ENCODE measurements at places on chromosomes 7 and 10.

DNA sequence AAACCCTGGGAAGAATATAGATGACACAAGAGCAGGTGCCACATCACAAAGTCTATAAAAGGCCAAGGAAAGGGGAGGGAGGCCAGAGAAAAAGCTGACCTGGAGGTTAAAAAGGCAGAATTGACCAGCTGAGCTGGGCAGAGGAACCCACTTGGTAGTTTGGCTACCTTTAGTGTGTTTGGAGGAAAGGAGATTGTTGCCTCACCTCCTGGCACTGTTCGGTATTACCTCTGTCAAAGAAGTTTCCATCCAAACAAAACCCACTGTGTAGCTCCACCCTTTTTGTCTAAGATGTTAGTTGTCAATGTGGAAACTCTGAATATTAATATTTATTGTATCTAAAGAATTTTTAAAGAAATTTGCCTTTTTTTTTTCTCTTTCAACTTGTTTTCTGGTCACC lies 23.4 kb downstream of the ENTPD7 start:
- no peak for DNase-seq

- DNase-seq = no peak
These were observed 318.2 kb upstream of the CELF2 start for GRCh38 chr10:10699427-10699826.

DNA sequence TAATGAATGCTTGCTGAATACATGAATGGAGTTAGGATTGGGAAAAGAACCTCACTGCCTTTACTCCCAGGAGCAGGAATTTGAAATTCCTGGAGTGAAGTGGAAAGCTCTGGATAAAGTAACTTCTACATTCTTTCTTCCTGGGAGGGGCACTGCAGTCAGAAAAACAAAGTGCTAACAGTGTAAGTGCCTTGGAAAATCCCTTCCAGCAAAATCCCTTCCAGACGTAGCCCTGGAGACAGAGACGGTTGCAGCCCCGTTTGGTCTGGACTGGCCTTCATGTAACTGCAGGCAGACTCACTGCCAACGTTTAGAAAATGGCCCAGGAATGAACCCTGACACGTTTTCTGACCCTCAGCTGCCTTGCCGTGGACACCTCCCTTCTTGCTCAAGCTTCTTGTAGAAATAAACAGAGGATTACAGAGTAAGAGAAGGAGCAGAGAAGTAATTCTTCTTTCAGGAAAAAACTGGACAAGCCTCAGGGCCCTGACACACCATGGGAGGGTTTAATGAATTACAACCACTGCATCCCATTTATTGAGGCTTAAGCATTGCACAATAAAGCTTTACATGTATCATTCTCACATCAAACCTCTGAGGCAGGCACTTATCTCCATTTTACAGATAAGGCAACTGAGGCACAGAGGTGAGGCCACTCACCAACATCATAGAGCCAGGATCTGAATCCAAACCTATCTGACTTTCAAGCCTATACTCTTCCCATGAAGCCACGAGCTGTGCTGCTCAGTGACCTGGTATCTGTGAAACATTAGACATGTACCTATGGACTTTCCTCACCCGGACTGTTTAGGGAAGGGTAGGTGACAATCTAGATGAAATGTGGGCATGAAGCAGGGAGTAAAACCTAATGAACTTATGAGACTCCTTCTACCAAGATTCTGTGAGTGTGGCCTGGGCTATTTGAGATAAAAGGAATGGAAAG lies 7.8 kb downstream of the ITPRIP start:
- no peak for DNase-seq

GRCh38 chr10:76086761-76087639 lies 655.6 kb downstream of the LRMDA start:
- DNase-seq = no peak

DNA sequence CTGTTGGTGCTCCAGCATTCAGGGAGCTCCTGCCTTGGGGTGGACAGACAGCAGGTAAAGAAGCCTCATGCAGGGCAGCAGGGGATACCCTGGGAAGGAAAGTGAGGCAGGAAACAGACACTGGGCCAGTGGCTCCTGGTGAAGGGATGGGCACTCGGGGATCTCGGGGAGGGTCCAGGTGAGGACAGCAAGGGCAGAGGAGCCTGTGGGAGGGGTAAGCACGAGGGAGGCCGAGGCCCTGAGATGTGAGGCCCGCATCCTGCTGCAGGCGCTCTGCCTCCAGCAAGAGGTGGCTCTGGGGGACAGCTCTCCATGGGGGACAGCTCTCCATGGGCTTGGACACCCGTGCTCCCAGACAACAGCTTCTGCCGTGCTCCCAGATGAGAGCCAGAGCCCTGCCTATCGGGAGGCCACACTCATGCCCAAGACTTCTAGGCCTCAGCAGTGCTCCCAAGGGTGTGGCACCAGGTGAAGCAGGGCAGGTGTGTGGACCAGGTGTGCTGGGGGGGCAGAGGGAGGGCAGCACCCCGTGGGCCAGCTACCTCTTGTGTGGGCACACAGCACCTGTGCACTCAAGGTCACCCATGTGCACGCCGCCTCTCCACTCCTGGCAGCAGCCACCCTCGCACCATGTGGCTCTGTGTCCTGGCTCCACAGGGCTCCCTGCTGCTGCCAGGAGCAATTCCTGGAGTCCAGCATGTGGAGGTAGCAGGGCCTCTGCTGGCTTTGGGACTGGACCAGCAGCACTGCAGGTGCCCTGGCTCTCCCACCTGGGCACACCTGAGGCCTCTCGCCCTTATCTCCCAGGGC lies 93.6 kb upstream of the INSIG1 start:
- DNase-seq = no peak

DNA sequence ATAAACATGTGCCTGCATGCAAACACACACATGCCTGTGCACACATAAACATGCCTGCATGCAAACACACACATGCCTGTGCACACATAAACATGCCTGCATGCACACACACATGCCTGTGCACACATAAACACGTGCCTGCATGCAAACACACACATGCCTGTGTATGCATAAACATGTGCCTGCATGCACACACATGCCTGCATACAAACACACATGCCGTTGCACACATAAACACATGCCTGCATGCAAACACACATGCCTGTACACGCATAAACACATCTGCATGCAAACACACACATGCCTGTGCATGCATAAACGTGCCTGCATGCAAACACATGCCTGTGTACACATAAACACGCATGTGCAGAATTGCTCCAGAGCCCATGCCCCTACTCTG lies 22.4 kb downstream of the NKX6-2 start:
- DNase-seq = no peak

- no peak for DNase-seq
These were observed 1496.3 kb downstream of the REEP3 start for GRCh38 chr10:65017523-65017922.

DNA sequence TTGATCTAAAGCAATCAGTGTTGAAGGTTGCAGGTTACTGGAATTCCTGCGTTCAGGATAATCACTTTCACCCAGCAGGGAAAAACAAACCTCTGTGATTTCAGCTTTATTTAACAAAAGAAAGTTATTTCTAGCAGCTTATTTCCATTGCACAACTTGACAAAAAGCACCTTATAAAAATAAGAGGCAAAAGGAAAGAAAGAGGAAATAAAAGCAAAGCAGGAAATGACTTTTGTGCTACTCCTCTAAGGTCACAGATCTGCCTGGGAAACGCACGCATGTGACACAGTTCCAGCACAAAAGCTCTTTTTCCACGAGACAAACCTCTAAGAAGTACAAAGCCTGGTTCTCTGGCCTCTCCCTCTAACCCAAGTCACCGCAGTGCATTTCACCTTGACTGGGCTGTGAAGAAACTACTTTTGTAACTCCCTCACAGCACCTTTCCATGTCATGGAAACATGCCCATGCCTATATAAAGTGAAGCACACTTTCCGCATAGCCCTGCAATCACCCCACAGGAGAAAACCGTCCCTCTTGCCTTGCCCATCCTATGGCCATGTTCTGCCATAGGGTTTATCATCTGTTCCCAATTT lies 870 bp downstream of the ANK3 start:
- DNase-seq = no peak

DNA sequence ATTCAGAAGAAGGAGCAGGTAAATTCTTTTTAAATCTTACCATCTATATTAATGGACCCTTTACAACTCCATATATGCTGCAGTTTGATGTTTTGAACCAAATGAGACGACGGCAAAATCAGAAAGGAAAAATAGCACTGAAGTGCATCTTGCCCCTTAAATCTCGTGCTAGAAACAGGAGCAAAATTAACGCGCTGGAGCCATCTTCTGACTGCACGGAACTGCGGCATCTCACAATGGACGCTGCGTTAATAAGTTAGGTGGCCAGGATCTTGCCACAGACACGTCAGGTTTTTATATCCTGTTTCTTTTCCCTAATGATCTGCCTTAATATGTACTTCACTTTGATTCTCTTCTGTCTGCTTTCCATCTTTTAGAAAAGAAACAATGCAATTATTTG lies 354.5 kb downstream of the TFEC start:
- DNase-seq = no peak

DNA sequence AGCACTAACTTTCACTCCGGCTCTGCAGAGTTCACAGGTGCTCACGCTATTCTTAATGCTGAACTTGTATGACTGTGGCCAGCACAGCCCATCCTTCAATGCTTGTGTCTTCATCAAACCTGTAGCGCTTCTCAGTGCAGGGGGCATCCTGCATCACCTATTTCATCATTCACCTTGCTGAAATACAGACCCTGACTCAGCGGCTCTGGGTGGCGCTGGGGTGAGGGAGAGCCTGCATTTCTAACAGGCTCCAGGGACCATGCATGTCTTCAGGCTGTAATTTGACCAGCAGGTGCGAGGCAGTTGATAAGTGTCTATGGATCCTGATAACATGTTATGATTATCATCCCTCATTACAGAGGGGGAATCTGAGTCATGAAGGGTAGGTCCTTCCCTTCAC lies 89.3 kb downstream of the VOPP1 start:
- no peak for DNase-seq

DNA sequence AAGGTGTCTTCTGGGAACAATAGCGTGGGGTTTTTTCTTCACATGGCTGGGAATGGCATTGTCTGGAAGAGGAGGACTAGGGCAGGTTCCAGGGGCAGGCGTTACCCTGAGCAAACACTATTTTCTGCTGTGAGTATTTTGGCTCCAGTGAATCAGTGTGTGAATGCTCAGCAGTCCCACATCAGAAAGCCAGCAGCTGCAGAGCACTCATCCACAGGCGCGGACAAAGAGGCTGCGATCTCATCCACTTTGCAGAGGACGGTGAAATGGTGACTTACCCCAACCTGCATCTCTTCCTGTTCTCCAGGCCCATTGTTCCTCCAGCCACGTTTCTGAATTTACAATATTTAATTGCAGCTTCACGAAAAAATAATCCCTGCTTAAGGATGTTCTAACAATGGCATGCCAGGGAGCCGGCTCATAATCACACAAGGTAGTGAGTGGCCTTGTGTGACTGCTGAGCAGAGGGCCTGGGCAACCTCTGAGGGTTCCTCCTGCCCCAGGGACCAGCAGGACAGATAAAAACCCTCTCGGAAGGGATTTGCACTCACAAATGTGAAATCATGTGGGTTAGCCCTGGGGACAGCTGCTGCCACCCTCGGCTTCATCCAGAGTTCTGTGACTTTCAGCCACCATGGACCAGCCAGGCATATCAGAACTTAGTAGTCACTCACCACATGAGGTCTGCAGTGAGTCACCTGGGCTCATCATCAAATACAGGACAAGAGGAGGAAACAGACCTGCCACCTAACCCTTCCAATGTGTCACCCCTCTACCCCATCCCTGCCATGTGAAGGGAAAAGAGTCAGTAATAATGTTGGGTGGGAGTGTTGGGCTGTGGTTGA lies 65.0 kb upstream of the EN2 start:
- no peak for DNase-seq

DNA sequence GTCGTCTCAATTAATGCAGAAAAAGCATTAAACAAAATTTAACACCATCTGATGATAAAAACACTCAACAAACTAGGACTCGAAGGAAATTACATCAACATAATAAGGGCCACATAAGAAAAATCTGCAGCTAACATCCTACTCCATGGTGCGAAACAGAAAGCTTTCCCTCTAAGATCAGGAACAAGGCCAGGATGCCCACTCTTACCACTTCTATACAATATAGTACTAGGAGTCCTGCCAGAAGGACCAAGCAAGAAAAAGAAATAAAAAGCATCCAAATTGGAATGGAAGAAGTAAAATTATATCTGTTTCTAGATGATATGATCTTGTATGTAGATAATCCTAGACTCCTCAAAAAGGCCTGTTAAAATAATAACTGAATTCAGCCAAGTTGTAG lies 143.8 kb upstream of the GPR22 start:
- DNase-seq = no peak

- peak; percentile 19 for DNase-seq
These were observed 1.3 kb upstream of the CUL1 start for GRCh38 chr7:148697256-148698006.

Data from activated T-helper 1 cell treated with anti-CD3 and anti-CD28 coated beads, Interleukin-2, amount 50 U/mL, for 16 hours (primary cell).